ENCODE measurements at places on chromosomes 12 and 14.

DNA sequence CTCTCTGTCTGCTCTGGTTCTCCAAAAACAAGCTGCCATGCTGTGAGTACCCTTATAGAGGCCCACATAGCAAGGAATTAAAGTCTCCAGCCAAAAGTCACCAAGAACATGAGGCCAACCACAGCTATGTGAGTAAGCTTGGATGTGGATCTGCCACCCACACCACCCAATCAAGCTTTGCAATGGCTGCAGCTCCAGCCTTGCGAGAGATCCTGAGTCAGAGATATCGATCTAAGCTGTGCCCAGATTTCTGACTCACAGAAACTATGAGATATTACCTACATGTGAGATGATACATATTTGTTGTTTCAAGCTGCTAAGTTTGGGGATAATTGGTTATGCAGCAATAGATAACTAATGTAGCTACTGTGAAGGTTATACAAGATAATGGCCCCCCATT, 15.5 kb upstream of the TMEM233 start:
- DNase-seq: no peak

- no peak for DNase-seq
Measured at GRCh38 chr14:24843494-24843893, 206.5 kb downstream of the STXBP6 start.

DNA sequence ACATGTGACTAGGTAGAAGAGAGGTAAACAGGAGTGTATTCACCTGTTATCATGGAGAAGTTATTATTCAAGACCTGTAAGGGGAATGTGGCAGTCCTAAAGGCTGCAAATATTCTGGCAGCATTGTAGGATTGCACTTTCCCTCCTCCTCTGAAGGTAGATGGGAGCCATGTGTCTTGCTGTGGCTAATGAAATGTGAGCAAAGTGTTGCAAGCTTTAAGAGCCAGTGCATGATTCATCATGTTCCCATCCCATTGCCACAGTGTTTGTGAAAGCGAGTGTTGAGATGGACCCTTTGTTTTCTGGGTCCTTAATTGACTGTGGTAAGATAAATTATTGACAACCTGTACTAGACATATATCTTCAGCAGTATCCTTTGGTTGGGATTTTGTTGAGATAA, 128.7 kb downstream of the RGS6 start:
- DNase-seq: no peak

GRCh38 chr12:128393346-128393745, 126.4 kb downstream of the TMEM132C start:
- DNase-seq: no peak

DNA sequence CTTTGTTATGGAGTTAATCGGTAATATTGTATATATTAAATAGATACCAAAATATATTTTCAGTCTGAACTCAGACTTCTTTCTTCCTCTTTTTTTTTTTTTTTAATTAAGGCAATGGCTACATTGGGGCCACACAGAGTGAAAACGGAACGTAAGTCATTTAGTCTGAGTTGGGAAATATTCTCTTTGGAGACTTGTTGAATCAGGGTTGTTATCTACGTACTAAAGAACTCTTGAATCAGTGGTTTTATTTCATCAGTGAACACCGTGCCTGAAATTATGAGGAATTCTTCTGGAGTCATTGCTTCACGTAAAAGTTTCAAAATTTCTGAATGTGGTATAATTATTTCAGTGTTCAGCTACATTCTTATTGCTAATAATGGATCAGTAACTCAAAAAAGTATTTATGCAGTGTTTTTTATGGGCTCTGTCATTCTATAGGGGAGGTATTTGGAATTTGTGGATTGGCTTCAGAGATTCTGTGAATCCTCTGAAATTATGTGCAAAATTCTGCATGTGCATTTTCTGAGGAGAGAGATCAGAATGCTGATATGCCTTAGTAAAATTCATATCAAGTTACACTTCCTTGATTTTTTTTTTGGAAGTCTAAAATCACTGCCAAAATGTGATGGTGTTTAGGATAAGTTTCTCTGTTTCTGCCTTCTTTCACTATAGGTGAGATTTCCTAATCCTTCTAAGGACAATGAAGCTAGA, 39.6 kb downstream of the BRMS1L start:
- DNase-seq: no peak
